ENCODE measurements at places on chromosomes 6 and 20.

- no peak for DNase-seq
- no peaks in the 10 kb centered on the region for H3K27me3 ChIP-seq
- peaks cover 4% of the 10 kb centered on the region for H3K4me1 ChIP-seq
- H3K27ac ChIP-seq: no peak overlapping the region
- H3K36me3 ChIP-seq: no peaks in the 10 kb centered on the region
Observed at GRCh38 chr6:15077961-15078360, 167.9 kb upstream of the JARID2 start.

DNA sequence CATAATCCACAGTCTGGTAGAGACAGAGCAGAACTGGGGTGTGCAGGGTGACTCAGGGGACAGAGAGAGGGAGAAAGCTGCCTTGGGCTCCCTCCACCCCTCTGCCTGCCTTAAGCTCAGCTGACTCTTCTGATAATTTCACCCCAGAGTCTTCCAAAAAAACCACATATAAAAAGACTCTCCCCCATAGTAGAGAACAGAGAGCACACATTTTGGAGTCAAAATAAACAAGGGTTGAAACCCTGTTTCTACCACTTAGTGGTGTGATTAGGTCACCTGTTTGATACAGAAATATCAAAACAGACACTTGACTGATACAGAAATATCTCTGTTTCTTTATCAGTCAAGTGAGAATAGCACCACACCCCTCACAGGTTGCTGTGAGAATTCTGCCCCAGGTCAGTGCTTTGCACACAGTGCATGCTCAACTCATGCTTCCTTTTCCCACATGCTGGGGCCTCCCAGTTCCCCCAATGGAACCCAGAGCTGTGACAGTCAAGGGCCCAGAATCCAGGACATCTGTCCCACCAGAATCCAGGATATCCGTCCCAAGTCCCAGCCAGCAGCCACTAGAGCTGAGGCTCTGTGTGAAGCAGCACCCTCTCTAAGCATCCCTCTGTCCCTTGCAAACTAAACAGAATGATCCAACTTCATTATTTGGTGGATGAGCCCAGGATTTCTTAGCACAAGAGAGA is 1.2 kb downstream of the TREML2 start:
- peak; percentile 23 for DNase-seq
- no peaks in the 10 kb centered on the region for H3K27me3 ChIP-seq
- peak overlapping the region; percentile 76 for H3K4me3 ChIP-seq
- H3K27ac ChIP-seq: peak overlapping the region; percentile 96
- peaks cover 11% of the 10 kb centered on the region for H3K36me3 ChIP-seq

DNA sequence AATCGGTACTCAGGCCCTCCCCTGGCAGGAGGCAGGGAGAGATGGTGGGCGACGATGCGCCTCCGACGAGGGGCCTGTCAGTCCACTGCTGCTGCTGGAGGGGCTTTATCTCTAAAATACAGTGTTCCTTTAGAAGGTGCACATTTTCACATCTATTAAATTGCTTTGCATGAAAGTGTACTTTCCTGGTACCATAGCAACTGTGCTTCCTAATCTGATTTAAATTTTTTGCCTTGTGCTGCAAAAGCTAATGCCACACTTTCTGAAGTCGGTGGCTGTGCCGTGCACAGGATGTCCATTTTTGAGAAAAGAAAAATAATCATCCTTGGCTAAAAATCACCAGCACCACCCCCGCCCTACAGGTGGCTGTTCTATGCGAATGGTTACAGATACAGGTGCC is 262.0 kb upstream of the CDH4 start:
- H3K27me3 ChIP-seq: peaks cover 6% of the 10 kb centered on the region
- no peaks in the 10 kb centered on the region for H3K4me1 ChIP-seq
- H3K4me3 ChIP-seq: no peak overlapping the region

GRCh38 chr6:79180052-79180451 is 54.4 kb downstream of the HMGN3 start:
- no peaks in the 10 kb centered on the region for H3K36me3 ChIP-seq
- no peak overlapping the region for H3K27ac ChIP-seq

GRCh38 chr6:113875470-113875869 is 18.3 kb downstream of the MARCKS start:
- H3K4me1 ChIP-seq: peaks cover 7% of the 10 kb centered on the region
- DNase-seq: no peak
- H3K4me3 ChIP-seq: no peak overlapping the region
- H3K27me3 ChIP-seq: peaks cover 16% of the 10 kb centered on the region
- H3K27ac ChIP-seq: no peak overlapping the region
- H3K36me3 ChIP-seq: no peaks in the 10 kb centered on the region

DNA sequence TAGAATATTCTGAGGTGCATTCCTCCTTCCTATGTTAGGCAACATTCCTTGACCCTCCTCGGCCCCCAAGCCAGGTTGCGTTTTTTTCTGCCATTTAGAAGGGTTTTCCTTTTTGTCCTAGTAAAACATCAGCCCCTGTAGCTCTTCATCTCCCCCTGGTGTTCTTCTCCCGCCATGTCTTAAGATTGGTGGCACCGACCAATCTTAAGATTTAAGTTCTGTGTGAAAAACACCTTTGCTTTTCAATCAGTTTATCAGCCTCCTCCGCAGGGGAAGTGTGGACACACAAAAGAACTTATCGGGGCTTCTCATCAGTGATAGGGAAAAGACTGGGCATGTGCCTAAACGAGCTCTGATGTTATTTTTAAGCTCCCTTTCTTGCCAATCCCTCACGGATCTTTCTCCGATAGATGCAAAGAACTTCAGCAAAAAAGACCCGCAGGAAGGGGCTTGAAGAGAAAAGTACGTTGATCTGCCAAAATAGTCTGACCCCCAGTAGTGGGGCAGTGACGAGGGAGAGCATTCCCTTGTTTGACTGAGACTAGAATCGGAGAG is 719 bp upstream of the EDN1 start:
- H3K36me3 ChIP-seq: no peaks in the 10 kb centered on the region
- peaks cover 12% of the 10 kb centered on the region for H3K4me1 ChIP-seq
- H3K27ac ChIP-seq: no peak overlapping the region
- H3K4me3 ChIP-seq: peak overlapping the region; percentile 76
- peaks cover 68% of the 10 kb centered on the region for H3K27me3 ChIP-seq

DNA sequence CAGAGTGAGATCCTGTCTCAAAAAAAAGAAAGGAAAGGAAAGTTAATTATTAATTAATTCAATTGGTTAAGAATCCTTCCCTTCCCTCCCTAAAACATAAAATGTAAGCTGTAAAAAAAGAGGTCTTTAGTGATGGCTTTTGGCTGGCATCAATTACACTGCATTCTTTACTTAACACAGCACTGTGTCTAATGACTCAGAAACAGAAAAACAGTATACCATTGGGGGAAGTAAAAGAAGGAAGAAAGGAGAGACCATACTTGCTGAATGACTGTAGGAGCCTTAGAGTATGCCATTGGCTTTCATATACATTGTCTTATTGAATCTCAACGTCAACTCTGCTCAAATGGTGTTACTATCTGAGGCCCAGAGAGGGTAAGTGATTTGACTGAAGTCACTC is 18.3 kb upstream of the CITED2 start:
- no peak for DNase-seq
- no peaks in the 10 kb centered on the region for H3K27me3 ChIP-seq
- no peaks in the 10 kb centered on the region for H3K4me1 ChIP-seq
- peak overlapping the region; percentile 41 for H3K27ac ChIP-seq

DNA sequence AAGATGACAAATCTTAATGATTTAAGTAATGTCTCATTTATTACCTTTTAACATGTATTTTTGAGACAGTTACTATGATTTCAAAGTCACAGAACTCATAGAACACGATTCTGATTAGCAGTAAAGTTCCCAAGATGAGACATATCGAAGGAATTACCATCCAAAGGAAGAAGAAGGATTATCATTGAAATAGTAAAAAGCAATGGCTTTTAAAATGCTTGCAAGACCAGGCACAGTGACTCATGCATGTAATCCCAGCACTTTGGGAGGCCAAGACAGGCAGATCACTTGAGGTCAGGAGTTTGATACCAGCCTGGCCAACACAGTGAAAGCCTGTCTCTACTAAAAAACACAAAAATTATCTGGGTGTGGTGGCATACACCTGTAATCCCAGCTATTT is 219.2 kb downstream of the KHDC1L start:
- H3K4me3 ChIP-seq: no peak overlapping the region
- no peak overlapping the region for H3K27ac ChIP-seq
- no peaks in the 10 kb centered on the region for H3K36me3 ChIP-seq
- no peaks in the 10 kb centered on the region for H3K27me3 ChIP-seq

DNA sequence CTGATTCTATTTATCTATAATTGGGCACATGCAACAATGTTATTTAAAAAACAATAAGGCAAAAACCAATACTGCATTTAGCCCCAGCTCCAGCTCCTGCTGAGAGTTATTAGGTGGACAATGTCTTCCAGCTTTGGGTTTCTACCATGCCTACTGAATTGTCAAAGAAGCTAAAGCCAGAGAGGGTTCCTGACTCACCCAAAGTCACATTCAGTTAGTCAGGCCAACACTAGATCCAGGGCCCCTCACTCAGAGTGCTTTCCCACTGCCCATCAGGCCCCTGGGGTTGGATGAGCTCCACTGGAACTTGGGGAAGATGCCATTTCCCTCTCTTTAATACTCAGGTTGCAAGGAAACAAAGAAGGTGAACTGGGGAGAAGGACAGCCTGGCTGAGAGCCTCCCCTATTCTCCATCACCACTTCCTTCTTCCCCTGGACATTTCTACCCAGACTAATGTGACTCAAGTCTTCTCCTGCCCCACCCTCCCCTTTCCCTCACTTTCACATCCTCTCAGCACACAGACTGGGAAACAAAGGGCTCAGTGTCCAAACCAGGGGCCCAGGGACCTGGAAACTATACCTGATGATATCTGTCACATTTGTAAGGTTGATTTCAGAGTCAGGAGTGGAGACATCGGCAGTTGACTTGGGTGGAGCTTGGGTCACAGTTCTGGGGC is 6.0 kb downstream of the TREM1 start:
- H3K36me3 ChIP-seq: no peaks in the 10 kb centered on the region
- no peak overlapping the region for H3K27ac ChIP-seq
- DNase-seq: no peak
- H3K27me3 ChIP-seq: peaks cover 18% of the 10 kb centered on the region
- peaks cover 9% of the 10 kb centered on the region for H3K4me1 ChIP-seq

- no peak overlapping the region for H3K27ac ChIP-seq
- no peak overlapping the region for H3K4me3 ChIP-seq
- DNase-seq: no peak
- H3K36me3 ChIP-seq: no peaks in the 10 kb centered on the region
- no peaks in the 10 kb centered on the region for H3K27me3 ChIP-seq
Observed at GRCh38 chr20:17852323-17852722, 116.3 kb downstream of the SNX5 start.

DNA sequence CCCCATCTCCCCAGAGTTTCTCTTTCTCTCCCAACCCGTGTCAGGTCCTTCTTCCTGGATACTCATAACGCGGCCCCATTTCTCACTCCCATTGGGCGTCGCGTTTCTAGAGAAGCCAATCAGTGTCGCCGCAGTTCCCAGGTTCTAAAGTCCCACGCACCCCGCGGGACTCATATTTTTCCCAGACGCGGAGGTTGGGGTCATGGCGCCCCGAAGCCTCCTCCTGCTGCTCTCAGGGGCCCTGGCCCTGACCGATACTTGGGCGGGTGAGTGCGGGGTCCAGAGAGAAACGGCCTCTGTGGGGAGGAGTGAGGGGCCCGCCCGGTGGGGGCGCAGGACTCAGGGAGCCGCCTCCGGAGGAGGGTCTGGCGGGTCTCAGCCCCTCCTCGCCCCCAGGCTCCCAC is at the start of gene HLA-F:
HLA-F (plus strand) TSS at position 173 of the 404 bp plus-strand sequence; CDS start at position 203, 30 bp downstream.
- H3K4me3 ChIP-seq: peak within 1 kb of the TSS; percentile 95
- H3K27me3 ChIP-seq: no peaks in the 10 kb centered on the region
- H3K27ac ChIP-seq: peak within 1 kb of the TSS; percentile 98
- peaks cover 68% of the 10 kb centered on the region for H3K36me3 ChIP-seq
- peak; percentile 87 for DNase-seq
- peaks cover 52% of the 10 kb centered on the region for H3K4me1 ChIP-seq

- H3K4me3 ChIP-seq: peak overlapping the region; percentile 99
- peaks cover 52% of the 10 kb centered on the region for H3K4me1 ChIP-seq
- DNase-seq: no peak
- peak overlapping the region; percentile 99 for H3K27ac ChIP-seq
Observed at GRCh38 chr6:109379711-109380110, 2.6 kb downstream of the CD164 start.

DNA sequence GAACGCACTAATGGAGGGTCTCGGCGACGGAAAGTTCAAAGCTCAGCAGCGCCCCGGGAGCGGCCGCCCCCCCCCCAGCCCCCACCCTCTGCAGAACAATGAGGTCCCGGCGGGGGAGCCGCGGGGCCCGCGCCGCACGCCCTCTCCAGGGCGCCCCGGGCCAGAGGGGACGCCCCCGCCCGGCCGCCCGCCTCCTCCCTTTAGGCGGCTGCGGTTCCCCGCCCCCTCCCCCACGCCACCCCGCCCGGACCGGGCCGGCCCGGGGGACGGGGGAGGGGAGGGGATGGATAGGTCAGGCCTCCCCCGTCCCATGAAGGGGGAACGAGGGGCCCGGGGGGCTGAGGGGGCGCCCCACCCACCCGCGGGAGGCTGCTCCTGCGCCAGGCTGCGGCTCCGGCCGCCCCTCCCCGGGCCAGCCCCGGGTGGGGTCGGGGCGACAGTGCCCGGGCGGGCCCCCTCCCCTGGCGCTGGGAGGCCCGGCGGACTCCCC is 1.5 kb downstream of the NOL4L start:
- no peak overlapping the region for H3K27ac ChIP-seq
- peaks cover 21% of the 10 kb centered on the region for H3K36me3 ChIP-seq
- H3K27me3 ChIP-seq: no peaks in the 10 kb centered on the region
- H3K4me1 ChIP-seq: peaks cover 53% of the 10 kb centered on the region

GRCh38 chr20:58481481-58482021 is 33.6 kb downstream of the APCDD1L start:
- no peak overlapping the region for H3K27ac ChIP-seq
- H3K4me1 ChIP-seq: peaks cover 2% of the 10 kb centered on the region
- DNase-seq: no peak
- no peak overlapping the region for H3K4me3 ChIP-seq
- H3K27me3 ChIP-seq: peaks cover 46% of the 10 kb centered on the region

DNA sequence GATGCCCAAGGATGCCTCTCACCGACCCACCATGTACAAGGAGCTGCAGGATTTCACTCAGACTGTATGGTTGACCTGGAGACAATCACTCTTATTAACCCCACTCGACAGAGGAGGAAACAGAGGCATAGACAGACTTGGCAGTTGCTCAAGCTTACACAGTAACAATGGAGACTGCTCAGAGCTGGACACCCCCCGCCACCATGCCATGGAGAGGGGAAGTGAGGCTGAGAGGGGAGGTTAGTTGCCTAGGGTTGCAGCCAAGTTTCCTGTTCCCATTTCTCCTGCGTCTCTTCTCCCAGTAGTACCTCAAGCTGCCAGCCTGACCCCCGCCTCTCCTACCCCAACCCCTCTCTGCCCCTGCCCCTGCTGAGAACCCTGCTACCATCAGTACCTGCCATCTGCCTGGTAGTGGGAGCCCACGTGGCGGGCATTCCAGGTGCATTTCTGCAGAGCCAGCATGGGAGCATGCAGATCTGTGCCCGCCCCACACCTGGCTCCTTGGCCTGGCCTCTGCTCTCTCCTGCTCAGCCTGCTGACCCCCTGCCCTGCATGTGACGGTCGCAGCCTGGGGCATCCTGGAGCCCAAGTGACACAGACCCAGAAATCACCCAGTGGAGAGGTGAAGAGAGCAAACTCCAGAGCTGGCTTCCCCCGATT is 157.7 kb downstream of the PREX1 start:
- no peaks in the 10 kb centered on the region for H3K27me3 ChIP-seq
- H3K4me3 ChIP-seq: no peak overlapping the region
- H3K27ac ChIP-seq: peak overlapping the region; percentile 74

GRCh38 chr6:3361312-3362037 is 95.4 kb downstream of the SLC22A23 start:
- H3K4me3 ChIP-seq: no peak overlapping the region
- H3K4me1 ChIP-seq: peaks cover 3% of the 10 kb centered on the region
- peaks cover 2% of the 10 kb centered on the region for H3K36me3 ChIP-seq
- DNase-seq: no peak
- H3K27ac ChIP-seq: no peak overlapping the region
- H3K27me3 ChIP-seq: peaks cover 19% of the 10 kb centered on the region
